ENCODE measurements at places on chromosomes 3 and 15.

DNA sequence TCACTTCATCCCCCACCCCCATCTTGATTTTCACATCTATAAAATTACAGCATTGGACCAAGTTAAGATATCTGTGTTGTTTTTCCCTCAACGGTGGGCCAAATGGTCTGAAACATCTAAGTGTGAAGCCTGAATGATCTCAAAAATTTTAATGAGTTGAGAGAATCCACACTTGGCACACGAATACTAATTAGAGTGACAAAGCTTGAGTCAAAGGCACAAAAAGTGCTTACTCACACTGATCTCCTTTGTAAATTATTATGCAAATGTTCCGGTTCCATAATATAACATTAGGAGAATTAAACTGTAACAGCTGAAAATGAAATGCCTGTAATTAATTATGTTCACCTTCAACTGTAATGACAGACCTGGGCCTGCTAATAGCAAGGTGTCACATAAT, 33.6 kb downstream of the GPR176 start:
- DNase-seq, result no peak

- no peak for DNase-seq
Observed at GRCh38 chr3:64595253-64595694, 92.5 kb downstream of the ADAMTS9 start.

DNA sequence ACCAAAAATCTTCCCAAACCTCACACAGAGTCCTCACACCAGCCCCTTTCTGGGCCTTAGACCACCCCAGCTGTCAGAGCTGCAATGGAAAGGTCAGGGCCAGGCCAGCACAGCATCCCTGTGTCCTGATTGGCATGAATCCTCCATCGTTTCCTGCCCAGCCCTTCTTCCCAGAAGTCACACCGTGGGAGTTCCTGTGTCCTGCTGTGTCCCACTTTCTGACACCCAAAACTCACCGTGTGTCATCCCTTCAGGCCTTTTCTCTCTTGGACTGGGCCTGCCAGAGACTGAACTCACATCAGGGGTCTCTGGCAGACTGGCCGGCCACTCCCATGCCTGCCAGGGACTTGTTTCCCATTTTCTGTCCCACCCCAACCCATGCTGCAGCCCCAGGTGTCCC, 32.5 kb upstream of the CHRNB4 start:
- no peak for DNase-seq

- DNase-seq, result no peak
Observed at GRCh38 chr15:88089731-88090130, 166.8 kb downstream of the NTRK3 start.

- no peak for DNase-seq
Observed at GRCh38 chr3:18030371-18030870, 288.0 kb upstream of the TBC1D5 start.

GRCh38 chr3:88410259-88410658, 260.5 kb downstream of the C3orf38 start:
- no peak for DNase-seq

GRCh38 chr3:148330542-148330941, 367.2 kb upstream of the AGTR1 start:
- no peak for DNase-seq

Measured in activated CD4-positive, alpha-beta T cell treated with anti-CD3 and anti-CD28 coated beads, Interleukin-2, amount 50 U/mL, for 24 hours (primary cell).